ENCODE measurements at places on chromosomes 2 and 18. TPM values are rescaled to one million over a fixed set of nuclear protein-coding genes. Genes with fewer than 3 reads are reported as not detected.
A peak's percentile ranks its signal among the peaks of the same experiment; 100 is the strongest.

DNA sequence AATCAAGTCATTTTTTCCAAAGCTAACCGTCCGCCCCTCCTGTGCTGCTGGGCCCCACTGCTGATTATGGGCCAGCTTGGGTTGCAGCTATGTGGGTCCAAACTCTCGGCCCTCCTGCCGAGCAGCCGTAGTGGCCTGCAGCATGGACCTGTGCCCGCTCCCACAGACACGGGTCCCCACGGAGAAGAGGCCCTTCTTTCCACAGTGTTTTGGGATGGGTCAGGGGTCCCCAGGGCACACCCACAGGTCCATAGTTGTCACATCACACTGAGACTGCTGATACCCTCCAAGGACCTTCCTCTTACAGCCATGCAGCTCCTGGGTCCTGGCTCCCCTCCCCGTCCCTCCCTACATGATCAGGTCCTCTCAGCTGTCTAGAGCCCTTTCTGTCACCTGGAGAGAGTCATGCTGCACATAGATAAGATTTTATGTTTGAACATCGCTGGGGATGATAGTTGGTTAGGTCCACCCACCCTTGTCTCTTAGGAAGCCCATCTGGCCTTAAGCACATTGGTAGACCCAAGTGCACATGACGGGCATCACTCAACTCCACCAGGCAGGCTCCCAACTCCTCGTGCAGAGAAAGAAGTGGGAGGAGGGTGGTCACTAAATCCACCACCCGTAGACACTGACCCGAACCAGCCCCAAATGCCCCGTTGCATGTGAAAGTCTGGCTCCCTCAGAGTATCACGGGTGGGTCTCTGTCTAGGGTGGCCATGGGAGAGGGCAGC is 17.5 kb downstream of the GPR55 start:
- no peak for DNase-seq

DNA sequence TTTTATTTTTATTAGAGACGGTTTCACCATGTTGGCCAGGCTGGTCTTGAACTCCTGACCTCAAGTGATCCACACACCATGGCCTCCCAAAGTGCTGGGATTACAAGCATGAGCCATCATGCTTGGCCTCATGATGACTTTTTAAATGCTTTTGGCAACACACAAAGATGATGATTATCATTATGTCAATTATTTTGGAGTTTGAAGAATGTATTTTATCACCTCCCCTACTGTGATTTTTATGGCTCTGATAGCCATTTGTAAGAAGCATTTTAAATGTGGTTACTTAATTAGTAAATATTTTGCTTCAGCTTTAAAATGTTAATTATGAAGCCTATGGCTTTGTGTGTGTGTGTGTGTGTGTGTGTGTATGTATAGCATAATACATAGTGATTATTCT is 45.1 kb upstream of the RAB27B start:
- DNase-seq, result no peak

- no peak for DNase-seq
Measured at GRCh38 chr2:64804651-64805050, 150.9 kb upstream of the SERTAD2 start.

- DNase-seq, result no peak
Measured at GRCh38 chr2:115219296-115219695, 776.9 kb downstream of the DPP10 start.

DNA sequence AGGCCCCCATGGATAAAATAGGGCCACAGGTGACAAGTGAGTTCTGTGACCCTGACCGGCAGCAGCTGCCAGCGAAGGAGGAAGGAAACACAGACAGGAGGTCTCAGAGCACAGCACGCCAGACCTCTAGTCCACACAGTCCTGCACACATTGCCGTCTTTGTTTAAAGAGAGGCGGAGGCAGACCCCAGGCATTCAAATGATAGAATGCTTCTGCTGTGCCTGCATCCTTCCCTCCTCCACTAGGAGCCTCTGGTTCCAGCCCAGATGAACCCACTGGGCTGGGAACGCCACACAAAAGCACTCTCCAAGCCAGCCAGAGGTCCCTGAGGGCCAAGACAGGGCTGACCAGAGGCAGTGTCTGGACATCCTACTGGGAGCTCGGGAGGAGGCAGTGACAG is 118.7 kb downstream of the KLHL29 start:
- DNase-seq, result no peak

GRCh38 chr2:113028112-113028511 is 22.9 kb downstream of the IL36A start:
- DNase-seq, result no peak

DNA sequence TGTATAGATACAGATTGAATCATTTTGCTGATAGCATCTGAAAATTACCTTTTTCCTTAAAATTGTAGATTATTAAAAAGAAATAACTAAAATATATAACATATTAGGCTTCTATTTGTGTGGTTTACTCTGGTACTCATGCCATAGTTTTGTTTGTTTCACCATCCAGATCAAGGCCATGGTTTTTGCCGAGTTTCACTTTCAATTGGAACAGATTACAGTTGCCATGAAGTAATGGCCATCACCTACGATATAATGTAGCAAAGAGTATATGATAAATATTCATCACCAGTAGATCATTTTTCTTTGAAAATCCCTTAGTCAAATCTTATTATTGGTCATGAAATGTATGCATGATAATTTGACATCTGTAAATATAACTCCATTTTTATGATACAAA is 11.9 kb upstream of the DNAH7 start:
- no peak for DNase-seq

WDSUB1 gene
- 26.7 TPM for polyA plus RNA-seq

GRCh38 chr2:207505728-207506127 is 24.0 kb upstream of the CREB1 start:
- no peak for DNase-seq

DNA sequence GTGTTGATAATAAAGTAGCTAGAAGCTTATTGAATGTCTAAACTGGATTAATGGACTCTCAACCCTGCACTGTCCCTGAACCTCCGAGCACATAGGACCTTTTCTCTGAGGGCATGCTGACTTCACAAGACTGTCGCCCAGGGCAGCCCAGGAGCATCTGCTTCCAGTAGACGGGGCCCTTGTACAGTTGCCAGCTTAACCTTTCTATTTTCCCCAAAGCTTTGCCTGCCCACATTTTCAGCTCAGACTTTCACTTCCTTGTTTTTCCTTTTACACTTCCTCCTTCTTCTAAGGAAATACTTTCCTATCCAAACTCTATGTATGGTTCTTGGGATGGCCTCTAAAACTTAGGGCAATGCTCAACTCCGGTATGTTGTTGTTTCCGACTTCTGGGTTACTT is 1.3 kb downstream of the VWA3B start:
- peak; percentile 46 for DNase-seq

DNA sequence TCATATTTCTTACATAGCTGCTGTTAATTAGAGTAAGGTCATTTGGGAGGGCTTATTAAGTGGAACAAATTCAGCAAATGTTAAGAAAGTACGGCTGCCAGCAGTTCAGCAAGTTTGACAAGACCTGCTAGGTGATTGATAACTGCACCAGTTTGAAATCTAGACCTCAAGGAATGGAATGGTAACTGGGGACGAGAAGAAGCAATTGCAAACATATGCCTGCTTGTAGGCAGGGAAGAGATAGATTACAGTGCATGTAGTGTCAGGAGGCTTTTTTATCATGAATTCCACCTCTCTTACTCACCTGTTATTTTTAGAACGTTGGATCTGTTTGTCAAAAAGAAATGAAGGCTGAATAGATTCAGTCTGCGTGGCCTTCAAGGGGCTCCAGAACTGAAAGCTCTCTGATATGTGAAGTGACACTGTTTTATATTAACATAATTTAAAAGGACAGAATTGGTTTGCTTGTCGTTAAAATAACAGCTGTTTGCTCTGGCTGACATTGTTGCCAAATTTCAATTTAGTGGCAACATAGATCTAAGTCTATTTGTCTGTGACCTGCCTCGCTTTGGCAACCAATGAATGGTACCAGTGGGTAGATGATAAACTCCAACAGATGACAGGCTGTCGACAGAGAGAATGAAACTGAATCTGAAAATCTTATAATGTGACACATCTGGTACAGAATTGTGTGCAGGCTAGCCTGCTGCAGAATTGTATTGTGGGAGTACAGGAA is 199.3 kb downstream of the ZNF407 start:
- DNase-seq, result no peak

DNA sequence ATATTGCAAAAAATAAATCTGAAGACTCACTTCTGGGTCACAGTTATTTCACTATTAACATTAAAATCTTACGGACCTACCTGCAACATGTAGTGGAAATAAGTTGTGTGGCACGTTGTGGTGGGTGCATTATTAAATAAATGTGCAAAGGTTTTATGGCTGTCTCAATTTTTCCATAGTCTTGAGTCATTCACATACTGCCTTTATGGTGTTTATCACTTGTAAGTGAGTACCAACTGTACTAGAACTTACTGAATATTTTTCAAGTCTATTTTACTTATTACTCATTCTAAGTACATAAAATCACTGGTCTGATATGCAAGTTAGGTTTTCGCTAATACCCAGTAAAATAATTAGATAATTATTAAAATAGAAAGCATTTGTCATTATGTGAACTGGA is 47.6 kb upstream of the SLC30A6 start:
- DNase-seq, result no peak

DNA sequence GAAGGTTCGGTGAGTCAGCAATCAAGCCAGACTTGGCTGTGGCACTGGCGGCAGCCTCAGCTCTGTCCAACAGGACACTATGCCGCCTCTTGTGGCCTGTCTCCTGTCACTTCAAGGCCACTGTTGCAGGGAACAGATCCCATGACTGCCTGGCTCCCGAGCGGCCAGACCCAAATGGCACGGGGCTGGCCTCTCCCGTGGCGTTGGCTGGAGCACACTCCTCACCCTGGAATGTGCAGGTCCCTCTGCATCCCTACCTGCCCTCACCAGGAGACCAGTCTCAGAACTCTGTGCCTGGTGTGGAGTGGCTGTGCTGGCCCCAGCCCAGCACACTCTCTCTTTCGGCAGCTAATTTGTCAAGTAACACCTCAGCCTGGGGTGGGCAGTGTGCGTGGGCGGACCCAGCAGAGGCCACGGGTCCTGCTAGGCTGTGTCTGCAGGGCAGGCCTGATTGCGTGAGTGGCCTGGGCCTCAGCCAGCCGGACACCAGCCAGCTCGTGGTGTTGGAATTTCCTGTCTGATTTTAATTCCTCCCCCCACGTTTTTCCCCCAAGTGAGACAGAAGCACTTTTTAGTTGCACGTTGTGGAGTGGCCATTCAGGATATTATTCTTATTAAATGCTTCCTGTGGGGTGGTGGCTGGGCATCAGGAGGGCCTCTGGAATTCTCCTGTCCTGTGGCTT is 179.3 kb downstream of the GLI2 start:
- DNase-seq, result no peak
